ENCODE measurements at places on chromosomes 2 and 18.

GRCh38 chr18:79525556-79526467 lies 130.1 kb downstream of the NFATC1 start:
- peak; percentile 65 for DNase-seq

- no peak for DNase-seq
Measured at GRCh38 chr2:237320801-237321560, 93.0 kb downstream of the COL6A3 start.

DNA sequence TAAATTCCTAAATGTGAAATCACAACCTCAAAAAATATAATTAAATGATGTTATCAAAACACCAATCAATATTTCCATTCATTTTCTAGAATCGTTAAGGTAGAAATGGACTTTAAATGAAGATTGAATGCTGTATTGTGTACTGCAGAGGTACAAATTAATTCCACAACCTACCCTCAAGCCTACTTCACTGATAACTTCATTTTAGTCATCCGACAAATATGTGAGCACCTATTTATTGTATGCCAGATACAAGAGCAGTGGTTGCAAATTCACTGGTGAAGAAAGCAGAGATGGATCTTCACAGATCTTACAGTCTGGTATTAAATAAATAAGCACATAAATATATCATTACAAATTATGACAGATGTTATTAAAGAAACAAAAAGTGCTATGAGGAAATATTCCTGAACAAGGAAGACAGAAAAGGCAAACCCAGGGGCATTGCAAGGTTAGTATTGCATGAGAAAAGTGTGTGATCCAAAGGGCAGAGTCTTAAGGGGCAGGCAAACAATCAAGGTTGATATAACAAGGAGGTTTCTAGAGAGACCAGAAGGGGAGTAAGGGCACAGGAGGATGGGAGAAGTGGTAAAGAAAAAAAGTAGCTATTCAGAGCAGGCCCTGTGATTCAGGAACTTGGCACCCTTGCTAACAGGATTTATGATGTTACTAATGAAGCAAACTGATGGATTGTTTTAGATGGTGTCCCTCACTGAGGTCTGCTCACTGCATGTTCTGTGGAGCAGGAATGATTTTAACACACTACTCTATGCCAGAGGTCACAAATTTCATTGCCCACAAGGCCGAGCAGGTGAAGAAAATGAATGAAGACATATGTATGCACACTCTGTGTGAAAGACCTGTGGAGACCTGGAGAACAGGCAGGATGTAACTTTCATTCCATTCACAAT lies 128.0 kb upstream of the CCDC150 start:
- no peak for DNase-seq

DNA sequence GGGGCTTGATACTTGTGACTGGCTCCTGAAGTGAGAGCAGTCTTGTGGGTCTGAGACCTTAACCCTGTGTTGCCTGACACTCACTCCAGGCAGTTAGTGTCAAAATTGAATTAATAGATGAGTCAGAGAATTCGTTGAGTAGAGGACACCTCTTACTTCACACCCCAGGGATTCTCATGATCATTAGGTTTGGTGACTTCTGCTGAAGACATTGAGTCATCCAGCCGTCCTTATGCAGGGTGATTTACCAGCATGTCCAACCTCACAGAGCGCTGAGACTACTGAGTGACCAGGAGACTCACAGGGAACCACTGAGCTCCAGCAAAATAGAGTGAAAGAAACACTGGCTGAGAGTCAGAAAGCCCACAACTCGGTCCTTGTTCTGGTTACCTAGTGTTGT lies 36.0 kb upstream of the EVA1A start:
- DNase-seq, result peak; percentile 38

- DNase-seq, result no peak
Measured at GRCh38 chr18:13471198-13471845, 252.8 kb downstream of the LDLRAD4 start.

DNA sequence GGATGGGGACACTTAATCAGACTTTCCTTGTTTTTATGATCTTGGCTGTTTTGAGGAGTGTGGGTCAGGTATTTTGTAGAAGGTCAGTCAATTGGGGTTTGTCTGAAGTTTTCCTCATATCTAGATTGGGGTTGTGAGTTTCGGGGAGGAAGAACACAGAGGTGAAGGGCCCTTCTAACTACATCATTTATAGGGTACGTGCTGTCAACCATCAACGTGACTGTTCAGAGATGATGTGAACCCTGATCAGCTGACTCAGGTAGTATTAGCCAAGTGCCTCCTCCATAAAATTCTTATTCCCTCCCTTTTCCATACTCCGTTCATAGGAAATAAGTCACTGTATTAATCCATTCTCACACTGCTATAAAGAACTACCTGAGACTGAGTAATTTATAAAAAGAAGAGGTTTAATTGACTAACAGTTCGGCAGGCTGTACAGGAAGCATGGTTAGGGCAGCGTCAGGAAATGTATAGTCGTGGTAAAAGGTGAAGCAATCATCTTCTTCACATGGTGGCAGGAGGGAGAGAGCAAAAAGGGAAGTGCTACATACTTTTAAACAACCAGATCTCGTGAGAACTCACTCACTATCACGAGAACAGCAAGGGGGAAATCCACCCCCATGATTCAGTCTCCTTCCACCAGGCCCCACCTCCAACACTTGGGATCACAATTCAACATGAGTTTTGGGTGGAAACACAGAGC lies 547.1 kb upstream of the LINC00305 start:
- no peak for DNase-seq

- peak; percentile 39 for DNase-seq
Measured at GRCh38 chr18:24567199-24567598, 106.8 kb downstream of the HRH4 start.

DNA sequence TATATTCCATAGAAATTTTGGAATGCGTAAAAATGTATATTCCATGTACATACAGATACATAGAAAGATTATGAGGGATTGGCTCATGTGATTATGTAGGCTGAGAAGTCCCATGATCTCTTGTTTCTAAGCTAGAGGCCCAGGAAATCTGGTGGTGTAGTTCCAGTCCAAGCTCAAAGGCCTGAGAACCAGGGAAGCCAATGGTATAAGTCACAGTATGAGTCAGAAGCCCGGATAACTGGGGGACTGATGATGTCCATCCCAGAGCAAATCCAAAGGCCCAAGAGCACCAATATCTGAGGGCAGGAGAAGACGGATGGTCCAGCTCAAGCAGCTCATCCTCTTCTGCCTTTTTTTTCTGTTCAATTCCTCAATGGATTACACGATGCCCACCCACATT lies 385.0 kb upstream of the KLHL29 start:
- DNase-seq, result no peak

GRCh38 chr2:126859631-126860030 lies 39.1 kb upstream of the TEX51 start:
- no peak for DNase-seq

DNA sequence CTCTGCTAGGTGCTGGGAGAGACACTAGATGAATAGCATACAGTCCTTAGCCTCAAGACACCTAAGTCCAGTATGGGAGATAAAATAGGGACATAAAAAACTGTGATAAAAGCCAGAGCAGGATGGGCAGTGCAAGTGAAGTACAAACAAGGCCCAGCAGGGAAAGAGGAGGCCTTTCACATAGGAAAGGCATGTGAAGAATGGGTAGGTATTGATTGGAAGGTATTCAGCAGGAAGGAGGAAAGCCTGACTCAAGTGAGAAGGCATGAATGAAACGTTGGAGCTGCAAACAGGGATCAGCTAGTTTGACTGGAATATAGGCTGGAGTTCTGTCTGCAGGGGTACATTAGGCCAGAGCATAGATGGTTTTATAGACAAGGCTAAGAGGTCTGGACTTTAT lies 11.0 kb upstream of the CXCR4 start:
- no peak for DNase-seq

DNA sequence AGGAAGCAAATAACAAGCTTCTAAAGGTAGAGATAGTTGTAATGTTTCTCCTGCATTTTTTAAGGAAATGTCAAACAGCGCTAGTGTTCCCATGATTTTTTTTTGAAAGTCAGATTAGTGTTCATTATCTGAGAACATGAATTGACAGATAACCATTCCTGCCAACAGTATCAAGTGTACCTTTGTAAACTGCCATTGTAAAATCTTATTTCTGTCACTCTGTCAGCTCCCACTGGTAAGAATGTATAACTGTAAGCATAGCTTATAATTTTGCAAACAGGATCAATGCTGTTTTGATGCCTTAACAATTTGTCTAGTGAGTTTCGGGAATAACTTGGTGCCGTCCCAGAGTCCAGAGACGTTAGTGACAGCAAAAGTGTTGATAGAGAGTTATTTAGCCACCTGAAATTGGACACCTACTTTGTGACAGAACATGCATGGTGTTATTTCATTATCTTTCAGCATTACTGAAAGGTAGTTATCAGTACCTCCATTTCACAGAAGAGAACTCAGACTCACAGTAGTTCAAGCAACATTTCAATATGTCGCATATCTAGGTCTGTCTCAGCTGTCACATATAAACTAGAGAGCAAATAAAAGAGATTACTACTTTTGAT lies 221.4 kb downstream of the THSD7B start:
- DNase-seq, result no peak

DNA sequence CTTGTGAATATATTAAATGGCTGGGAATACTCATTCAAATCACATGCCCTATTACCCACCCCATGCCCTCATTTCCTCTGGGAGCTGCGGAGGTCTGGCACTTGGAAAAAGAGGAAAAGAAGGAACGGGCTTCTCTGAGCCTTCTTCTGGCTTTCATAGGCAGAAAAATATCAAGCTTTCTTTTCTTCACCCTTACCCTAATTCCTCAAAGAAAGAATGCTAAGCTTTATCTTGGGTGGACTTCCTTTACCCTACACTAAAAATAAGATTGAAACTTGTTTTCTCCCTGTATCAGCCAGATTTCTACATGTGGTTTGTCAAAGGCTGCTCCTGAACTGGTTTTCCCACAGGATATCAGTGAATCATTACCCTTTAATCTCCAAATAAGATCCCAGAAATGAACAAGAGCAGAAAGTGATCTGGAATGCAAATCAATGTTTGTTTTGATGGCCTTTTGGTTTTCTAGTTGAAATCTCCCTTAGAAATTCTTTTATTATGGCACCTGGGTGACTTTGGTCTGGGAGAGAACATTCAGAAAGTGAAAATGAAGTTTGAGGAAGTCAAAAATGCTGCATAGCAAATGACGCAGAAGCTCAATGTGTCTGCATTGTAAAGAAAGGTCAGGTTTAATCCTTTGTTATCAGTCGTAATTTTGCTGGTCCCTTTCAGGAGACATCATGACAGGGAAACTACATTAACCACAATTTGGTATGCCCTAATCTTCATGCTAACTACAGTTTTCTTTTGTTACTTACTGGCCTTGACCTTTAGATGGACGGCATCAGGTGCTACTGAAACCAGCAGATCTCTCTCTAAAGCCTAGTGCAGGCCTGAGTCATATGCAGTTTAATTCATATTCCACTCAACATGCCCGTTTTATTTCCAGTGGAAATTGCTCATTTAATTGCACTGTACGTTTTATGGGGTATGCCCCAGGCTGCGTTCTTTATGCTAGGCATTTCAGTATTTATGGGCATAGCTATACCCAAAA lies 46.6 kb upstream of the HNRNPA3 start:
- DNase-seq, result no peak

GRCh38 chr2:13666582-13667414 lies 950.1 kb downstream of the TRIB2 start:
- DNase-seq, result no peak

DNA sequence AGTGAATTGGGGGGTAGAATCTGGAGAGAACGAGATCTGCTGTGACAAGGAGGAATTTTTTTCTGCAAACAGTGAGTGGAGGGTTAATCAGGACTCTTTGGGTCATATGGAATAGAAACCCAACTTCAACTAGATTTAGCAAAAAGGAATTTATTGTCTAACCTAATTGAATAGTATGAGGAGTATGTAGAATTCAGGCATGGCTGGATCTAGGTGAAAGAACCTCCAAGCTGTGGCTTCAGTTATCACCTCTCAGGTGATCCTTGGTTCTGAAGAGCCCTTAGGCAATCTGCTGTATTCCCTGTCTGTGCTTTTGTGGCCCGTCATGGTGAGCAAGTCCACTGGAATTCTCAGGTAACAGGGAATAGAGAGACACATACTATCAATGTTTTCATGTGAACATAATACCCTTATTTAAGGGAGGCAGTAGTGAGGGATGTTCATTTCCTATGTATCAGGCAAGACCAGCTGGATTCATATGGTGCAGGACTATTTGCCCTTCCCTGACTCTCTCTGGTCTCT lies 164.7 kb downstream of the ALPK2 start:
- no peak for DNase-seq

DNA sequence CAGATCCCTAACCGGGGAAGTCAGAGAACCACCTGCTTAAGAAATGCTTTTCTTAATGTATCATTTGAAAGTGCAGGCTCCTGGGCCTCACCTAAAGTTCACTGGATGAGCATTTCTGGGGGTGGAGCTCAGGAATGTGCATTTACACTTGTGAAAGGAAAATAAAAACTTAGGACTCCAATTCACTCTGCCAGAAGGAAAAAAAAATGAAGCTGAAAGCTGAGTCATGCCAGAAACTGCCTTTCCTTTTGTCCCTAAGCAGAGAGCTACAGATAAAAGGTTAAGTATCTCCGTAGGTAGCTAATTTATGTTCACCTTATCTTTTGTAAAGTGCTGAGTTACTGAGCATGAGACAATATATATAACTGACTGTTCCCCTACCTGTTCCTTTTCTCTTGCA lies 229.5 kb upstream of the MEX3C start:
- DNase-seq, result no peak

DNA sequence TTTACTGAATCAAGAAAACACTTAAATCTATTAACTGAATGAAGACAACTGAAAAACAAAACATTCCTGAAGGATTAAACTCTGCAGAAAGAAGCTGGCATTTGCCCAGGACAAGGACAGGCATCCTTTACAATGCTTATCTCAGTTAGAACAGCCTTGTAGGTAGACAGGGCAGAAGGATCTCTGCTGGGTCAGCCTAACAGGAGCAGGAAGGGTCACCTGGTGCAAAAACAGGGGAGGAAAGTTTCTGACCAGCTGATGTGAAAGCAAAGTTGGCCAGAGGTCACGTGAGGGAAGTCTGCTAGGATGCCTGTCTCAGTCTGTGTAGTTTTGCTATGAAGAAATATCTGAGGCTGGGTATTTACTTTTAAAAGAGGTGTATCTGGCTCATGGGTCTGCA lies 348.6 kb downstream of the ANAPC1 start:
- peak; percentile 31 for DNase-seq

- peak; percentile 4 for DNase-seq
Measured at GRCh38 chr2:30206461-30207430, 24.6 kb upstream of the LBH start.

GRCh38 chr18:42183746-42184145 lies 228.7 kb downstream of the PIK3C3 start:
- peak; percentile 91 for DNase-seq

DNA sequence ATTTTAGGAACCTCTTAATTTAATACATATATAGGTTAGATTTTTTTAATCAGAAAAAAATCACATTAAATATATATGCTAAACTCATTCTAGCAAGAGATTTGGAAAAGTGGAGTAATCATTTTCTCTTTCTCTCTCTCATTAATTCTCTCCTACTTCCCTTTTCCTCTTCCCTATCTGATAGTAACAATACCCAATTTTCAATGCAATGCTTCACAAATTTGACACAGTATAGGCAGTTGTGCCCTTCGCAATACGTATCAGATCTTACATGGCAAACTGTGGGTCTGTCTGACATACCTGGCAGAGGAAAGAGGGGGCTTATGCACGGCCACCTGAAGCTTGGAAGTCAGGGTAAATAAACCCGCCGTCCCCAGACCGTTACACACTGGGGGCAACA lies 444.3 kb downstream of the NBAS start:
- no peak for DNase-seq

GRCh38 chr2:173288561-173288960 lies 66.1 kb upstream of the CDCA7 start:
- DNase-seq, result peak; percentile 21

GRCh38 chr2:239889641-239890121 lies 135.5 kb downstream of the NDUFA10 start:
- DNase-seq, result no peak
